ENCODE measurements at places on chromosomes 6 and 20. TPM values are rescaled to one million over a fixed set of nuclear protein-coding genes. Genes with fewer than 3 reads are reported as not detected.

GRCh38 chr20:1818247-1818840 lies 76.9 kb upstream of the SIRPA start:
- no peak for DNase-seq

GRCh38 chr20:36199345-36200257 lies 36.7 kb upstream of the AAR2 start:
- peak; percentile 57 for DNase-seq

DNA sequence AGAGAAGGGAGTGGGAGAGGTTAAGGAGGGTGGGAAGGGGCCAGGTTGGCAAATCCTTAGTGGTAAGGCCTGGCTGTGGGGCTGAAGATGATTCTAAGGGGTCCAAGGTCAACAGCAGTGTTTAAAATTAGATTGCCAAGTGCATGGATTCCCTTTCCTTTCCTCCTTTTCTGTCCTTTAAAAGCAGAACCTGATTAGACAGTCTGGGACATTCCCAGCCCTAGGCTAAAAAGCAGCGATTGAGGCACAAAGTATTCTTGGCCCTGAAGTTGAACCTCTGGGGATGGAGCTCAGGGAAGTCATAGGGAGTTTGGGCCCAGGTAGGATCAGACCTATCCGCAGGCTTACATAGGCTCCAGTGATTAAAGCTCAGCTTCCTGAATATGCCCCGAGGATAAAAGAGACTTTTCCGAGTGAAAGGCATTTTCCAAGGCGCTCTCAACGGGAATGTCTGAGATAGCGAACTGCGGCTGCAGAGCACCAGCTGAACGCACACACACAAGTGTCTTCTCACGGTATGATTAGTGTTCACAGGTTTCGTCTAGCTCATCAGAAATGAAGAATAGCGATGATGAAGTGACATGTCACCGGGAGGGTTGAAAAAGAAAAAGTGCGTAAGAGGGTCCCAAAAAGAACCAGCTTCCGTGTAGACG lies 787 bp upstream of the CARMIL1 start:
- no peak for DNase-seq

GRCh38 chr6:73694711-73695411 lies 1.1 kb upstream of the CD109 start:
- no peak for DNase-seq

COL9A3 gene
- polyA plus RNA-seq, result 26.3 TPM

DNA sequence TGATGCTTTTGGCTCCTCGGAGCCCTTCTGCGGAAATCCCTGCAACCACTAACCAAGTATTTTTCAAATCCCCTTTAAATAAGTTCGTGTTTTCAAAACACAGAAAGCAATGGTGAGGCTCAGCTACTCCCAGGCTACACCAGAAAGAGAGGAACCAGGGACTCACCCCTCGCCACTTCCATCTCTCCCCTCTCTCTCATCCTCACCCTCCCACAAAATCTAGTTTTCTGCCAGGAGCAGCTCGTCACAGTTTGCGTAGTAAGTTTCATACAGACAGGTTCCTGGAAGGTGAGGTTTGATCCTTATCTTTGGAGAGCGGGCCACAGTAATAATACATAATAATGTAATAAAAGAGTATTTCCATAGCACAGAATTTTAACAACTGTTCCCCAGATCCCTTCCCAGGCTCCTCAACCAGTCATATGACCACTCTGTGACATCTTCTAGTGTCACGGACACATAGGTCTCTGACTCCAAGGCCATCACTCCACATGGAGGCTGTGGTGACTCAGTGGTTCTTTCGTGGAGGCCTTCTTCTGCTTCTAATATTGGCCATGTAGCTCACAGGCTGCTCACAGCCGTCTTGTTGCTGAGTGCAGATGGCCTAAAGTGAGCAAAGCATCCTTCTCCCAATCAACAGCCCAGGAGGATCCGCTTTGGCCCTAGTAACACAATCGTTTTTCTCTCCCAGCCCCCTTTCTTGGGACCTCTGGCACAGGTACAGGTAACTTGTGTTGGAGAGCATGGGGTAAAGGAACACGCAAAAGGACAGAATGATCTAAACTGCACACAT lies 295.7 kb downstream of the CDC5L start:
- DNase-seq, result no peak

DNA sequence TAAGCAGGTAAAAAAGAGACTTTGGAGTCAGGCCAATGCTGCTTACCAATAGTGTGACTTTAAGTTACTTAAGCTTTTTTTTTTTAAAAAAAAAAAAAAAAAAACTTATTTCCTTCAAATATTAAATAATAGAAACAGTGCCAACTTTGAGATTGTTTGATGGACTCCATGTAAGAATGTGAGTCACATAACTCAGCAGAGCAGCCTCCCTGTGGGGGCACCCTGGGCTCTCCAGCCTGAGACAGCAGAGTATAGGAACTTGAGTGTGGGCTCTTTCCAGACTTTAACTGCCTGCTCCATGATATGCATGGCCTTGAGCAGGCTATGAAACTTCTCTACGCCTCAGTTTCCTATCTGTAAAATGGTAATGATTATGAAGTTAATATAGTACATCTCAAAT lies 113.3 kb upstream of the SAMD5 start:
- DNase-seq, result no peak

POU5F1 gene
- 3.8 TPM for polyA plus RNA-seq

DNA sequence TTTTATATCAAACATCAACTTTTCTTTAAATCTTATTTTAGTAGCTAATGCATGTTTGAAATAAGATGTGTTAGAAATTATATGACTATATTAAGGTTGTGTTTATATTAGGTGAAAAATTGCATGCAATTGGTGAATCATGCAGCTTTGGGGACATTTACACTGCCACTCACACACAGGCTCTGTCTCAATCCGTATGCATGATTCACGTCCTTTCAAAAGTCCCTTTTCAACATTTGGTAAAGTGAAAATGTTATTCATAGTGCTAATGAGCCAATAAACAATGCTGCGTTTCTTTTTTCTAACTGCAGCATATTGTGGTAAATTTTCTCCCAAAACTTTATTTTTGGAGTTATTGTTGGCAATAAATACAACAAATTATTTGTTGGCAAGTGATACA lies 198.0 kb downstream of the FUT9 start:
- DNase-seq, result no peak

BTNL2 gene
- polyA plus RNA-seq, result 0.18 TPM

DNA sequence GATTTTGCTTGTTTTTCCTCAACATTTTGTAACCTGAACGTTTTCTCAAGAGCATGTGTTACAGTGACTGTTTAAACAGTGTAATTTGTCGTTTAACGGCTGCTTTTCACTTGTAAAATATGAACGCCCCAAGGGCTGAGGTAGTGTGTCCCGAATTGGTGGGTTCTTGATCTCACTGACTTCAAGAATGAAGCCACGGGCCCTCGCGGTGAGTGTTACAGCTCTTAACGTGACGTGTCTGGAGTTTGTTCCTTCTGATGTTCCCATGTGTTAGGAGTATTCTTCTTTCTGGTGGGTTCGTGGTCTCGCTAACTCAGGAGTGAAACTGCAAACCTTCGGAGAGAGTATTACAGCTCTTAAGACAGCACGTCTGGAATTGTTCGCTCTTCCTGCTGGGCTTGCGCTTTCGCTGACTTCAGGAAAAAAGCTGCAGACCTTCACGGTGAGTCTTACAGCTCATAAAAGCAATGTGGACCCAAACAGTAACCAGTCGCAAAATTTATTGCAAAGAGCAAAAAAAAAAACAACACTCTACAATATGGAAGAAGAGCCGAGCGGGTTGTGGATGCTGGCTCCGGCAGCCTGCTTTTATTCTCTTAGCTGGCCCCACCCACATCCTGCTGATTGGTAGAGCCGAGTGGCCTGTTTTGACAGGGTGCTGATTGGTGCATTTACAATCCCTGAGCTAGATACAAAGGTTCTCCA lies 25.1 kb upstream of the TRIM27 start:
- no peak for DNase-seq

- no peak for DNase-seq
These were observed 124.0 kb downstream of the TOX2 start for GRCh38 chr20:44038681-44039123.

DNA sequence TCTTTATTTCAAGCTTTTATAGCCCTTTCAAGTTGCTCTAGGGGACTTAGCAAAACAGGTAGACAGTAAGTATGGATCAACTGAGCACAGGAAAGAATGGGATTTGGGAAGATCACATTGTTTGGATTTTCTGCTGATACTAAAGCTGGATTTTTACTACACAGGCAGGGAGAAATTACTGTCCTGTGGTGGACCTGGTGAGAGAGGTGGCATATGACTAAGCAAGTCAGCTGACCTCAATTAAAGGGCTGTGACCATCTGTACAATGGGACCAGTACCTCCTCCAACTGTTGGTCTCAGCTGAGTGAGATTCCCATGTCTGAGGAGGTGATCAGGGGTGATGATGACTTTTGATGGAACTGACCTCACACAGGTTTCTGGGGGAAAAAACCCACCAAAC lies 28.0 kb downstream of the RREB1 start:
- DNase-seq, result no peak

- DNase-seq, result no peak
These were observed 13.4 kb downstream of the UST start for GRCh38 chr6:148760258-148760534.

DNA sequence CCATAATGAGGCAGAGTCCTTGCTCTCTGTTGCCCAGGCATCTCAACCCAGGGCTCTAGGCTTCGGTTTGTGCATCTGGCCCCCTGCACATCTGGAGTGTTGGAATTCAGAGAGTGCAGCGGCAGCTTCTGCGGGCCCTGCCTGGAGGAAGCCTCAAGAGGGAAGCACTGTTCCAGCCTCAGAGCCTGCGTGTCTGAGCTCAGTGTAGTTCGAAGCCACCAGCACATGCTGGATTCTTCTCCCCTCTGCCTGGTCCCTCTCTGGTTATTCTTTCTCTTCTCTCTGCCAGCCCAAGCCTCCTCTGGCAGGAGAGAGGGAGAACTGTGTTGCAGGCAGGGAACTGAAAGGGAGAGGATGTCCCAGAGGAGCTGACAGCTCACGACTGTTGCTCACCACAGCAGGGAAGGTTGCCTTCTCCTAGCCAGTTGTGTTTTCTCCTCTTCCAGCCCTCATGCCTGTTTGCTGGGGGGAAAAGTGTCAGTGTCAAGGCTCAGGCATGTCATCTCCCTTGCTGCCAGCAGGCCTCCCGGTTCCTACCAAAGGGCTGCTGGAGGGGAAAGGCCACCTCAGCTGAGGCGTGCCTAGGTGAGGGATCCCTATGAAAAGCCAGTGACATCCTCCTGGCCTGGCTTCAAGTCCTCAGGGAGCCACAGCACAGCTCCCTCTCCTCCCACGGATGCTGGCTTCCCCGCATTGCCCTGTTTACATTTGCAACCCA lies 126.0 kb upstream of the LRFN2 start:
- no peak for DNase-seq

GRCh38 chr6:99412065-99412464 lies 13.0 kb downstream of the PNISR start:
- no peak for DNase-seq

- no peak for DNase-seq
These were observed 104.3 kb downstream of the CDH26 start for GRCh38 chr20:60062431-60063047.

DNA sequence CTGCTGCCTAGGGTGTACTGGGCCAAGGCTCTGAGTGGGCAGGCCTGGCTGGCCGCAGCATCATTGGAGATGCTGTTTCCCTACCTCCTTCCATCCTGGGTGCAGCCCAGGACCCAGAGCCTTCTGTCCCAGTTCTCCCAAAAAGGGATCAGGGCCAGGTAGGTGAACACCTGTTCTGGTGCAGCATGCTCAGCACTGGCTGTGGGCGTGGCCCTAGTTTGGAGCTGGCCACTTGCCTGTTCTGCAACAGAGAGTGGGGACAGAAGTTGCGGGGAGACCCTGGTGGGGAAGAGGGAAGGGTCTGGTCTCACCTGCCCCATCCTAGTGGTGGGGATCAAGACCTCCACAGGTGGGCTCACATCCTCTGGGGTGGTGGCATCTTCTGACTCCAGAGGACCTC lies 1.4 kb upstream of the ARMC12 start:
- DNase-seq, result no peak

DNA sequence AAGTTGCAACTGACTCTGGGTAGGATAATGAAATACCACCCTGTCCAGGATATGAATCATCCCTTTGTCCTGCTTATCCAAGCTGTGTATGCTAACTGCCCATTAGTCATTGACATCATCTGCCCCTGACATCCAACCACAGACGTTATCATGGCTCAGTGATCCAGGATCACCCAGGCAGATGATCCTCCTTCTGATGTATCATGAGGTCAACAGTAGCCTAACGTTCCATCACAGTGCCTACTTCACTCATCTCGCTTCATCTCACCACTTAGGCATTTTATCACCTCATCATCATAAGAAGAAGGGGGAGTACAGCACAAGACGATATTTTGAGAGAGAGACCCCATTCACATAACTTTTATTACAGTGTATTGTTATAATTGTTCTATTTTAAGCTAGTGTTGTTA lies 13.4 kb upstream of the BTN3A2 start:
- no peak for DNase-seq

- DNase-seq, result no peak
These were observed 2.8 kb downstream of the DLGAP4 start for GRCh38 chr20:36308986-36309385.
